ENCODE measurements at places on chromosomes 1 and 21.
A peak's percentile ranks its signal among the peaks of the same experiment; 100 is the strongest.

DNA sequence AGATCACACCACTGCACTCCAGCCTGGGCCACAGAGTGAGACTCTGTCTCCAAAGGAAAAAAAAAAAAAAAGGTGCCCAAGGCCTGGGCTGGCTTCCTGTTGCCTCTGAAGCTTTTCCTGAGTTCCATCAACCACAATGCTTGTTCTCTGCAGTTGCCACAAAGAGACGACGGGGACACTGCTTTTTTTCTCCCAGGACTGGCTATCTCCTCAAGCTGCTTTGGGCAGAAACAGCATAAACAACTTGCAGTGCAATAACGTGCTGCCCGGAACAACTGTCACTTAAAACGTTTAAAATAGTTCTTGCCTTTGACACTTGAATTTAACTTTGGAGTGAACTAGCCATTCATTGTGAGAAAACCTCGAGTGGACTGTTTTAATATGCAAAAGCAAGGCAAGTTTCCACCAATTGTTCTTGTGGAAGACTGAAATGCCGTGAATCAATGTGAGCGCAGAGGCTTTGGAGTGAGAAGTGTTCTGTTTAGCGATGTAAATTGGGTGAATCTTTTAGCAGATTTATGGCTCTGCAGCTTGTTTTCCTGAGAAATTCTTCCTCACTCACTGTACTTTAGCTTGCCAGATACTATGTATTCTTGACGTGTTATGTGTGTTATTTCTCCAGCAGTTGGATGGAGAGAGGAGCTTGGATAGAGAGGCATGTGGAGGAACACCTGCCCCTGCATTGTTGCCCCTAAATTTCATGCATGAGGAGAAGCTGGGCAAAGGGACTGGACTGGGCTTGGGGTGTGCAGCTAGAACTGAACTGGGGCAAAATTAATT lies 188.1 kb upstream of the KIAA0040 start:
- no peak for DNase-seq

GRCh38 chr1:186793582-186793927 lies 35.2 kb upstream of the PLA2G4A start:
- DNase-seq: no peak

DNA sequence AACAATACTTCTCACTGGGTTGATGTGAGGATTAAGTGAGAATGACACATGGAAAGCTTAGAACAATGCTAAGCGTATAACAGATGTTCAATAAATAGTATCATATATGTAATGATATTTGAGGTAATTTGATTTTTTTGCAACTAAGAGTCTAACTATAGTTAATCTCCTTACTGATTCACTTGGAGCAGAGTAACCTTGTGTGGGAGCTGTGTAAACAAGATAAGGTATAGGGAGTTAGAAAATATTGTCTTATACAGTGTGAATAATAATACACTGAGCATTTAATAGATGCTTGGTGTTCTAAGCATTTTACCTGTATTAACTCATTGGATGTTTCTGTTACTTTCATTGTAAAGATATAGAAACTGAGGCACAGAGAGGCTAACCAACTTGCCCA lies 15.9 kb downstream of the RALGPS2 start:
- no peak for DNase-seq

- no peak for DNase-seq
Observed at GRCh38 chr1:90007979-90008404, 13.1 kb downstream of the ZNF326 start.

DNA sequence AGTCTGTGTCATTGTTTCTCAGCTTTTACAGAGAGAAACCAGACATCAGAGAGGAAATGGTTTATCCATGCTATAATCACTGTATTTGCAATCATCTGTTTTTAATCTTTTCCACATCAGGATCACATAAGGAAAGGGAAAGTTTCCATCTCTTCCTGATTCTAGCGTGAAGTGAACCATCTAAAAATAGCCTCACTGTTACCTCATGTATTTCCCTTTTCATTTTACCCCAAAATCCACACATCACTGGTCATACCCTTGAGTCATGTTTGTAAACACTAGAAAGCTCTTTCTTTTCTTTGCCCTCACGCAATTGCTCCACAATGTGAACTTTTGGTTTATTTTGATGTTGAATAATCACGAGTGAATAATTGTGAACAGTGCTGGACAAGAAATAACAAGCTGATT lies 146.0 kb downstream of the PLA2G4A start:
- DNase-seq: peak; percentile 94

- peak; percentile 39 for DNase-seq
Observed at GRCh38 chr1:207818971-207819451, 67.2 kb downstream of the CD46 start.

DNA sequence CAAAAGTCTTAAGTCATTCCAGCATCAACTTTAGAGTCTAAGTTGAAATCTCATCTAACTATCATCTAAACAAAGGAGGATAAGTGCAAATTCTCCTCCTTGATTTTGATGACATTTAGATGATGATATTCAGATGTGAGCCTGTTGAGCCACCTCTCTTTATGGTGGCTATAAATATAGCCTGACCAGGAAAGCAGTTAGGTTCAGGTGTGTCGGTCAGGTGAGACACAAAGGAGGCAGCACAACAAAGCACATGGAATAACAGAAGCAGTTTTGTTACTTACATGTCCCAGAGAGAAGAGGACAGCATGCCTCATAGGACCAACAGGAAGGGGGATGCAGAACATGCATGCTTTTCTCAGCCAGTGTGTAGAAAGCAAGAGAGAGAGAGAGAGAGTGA lies 30.6 kb upstream of the PLA2G2A start:
- DNase-seq: no peak

DNA sequence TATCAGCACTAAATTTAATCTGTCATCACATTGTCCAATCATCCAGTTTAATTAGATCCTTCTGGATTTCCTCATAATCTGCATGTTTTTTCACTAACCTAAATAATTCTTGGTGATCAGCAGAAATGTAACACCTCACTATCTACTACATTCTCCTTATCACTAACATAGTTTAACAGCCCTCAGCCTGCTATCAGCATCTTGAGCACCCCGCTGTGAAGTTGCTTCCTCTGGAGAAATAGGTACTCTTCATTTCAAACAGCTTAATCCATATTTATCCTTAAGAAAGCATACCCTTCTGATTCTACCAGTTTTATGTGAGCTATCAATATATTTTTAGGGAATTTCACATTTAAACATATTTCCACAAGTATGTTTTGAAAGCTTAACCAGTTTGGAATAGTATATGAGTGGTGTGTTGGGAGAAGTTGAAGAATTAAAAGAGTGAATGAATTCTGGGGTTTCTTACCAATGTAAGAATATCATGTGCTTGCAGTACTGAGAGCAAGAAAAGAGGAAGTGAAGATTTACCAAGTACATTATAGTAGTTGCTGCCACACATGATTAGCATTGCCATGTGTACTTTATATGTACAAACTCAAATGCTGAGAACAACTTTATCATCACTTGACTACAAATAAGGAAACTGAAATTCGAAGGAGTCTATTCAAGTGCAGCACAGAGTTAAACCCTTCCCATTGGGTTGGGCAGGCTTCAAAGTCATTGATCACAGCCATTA lies 771.1 kb upstream of the ADGRL4 start:
- DNase-seq: no peak

- DNase-seq: no peak
Observed at GRCh38 chr1:67429528-67430357, 459 bp downstream of the SERBP1 start.

- no peak for DNase-seq
Observed at GRCh38 chr1:37001703-37002102, 32.6 kb downstream of the GRIK3 start.

- DNase-seq: no peak
Observed at GRCh38 chr1:212629450-212630157, 21.0 kb downstream of the ATF3 start.

- DNase-seq: no peak
Observed at GRCh38 chr1:21680381-21680780, 11.2 kb upstream of the RAP1GAP start.

DNA sequence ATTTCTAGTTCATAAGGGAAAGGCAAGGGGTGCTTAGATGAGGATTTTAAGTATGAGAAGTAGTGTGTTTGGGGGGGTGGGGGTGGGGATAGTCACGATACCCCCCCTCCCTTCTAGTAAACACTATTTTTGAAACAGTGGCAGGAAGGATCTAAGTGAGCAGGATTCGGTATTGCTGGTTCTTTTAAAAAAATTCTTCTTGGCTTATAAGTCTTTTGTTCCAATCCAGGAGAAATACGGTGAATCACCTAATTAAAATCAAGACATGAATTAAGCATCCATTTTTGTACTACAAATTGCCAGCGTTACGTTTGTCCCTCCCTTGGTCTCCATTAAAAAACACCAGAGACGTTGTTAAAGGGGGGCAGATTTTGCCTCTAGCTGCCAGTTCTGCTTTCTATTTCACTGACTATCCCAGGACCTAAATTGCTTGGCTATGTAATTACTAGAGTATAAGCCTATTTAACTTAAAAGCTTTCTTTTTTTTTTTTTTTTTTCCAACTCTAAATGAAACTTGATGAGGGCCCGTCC lies 911 bp downstream of the LMO4 start:
- DNase-seq: no peak

DNA sequence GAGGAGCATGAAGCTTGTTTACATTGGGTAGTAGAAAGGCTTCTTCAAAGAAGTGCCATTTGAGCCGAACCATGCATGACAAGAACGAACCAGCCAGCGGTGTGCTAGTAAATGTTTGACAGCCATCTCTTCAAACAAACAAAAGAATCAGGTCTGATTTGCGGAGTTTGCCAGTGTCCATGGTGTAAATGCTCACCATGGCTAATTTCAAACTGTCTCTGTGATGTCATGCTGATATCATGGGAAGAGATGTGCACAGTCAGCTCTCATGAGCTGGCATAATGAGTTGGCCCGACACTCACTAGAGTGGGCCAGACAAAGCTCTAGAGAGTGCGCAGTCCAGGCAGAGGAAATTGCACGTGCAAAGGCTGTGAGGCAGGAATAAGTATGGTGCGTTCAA lies 101.1 kb downstream of the KAZN start:
- no peak for DNase-seq

GRCh38 chr1:241272828-241273227 lies 84.2 kb downstream of the RGS7 start:
- no peak for DNase-seq

DNA sequence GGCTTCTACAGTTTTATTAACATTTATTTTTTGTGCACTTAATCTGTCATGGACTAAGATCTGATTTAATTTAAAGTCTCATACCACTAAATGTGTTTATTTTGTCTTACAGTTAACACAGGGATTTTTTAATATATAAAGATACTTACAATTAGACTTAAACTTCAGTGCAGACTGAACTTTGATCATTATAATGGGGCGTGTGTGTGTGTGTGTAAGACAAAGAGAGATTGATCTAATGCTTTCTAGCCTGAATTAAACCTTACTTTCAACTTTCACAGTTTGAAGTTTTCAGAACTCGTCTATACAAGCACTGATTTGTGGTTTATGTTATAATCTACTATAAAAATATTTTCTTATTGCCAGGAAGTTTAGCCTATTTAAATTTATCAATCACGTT lies 150.8 kb downstream of the COP1 start:
- DNase-seq: no peak

DNA sequence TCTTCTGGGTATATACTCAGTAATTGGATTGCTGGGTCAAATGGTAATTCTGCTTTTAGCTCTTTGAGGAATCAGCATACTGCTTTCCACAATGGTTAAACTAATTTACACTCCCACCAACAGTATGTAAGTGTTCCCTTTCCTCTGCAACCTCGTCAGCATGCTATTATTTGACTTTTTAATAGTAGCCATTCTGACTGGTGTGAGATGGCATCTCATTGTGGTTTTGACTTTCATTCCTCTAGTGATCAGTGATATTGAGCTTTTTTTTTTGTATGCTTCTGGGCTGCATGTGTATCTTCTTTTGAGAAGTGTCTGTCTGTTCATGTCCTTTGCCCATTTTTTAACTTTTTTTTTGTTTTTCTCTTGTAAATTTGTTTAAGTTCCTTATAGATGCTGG lies 279.4 kb downstream of the PTGER3 start:
- no peak for DNase-seq

GRCh38 chr1:57485643-57486042 lies 61.8 kb upstream of the DAB1 start:
- DNase-seq: no peak

DNA sequence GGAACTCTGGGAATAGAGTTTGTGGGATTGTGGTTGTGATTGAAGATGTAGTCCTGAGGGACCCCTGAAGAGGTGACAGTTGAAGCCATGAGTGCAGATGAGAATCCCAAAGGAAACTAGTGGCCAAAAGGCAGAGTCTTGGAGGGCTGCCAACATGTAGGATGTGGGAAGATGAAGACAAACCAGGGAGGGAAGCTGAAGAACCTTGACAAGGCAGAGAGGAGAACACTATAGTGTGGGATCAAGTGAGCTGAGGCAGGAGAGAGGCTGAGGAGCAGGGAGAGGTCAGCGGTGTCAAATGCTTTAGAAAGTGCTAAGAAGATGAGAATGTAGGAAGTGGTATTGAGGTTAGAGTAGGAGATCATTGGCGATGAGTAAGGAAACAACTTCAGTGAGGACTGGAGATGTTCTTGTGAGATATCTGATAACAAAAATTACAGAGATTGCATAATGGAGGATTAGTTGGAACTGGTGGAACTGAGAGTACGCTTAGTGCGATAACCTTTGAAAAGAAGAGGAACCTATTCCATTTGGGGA lies 88.5 kb upstream of the VCAM1 start:
- DNase-seq: no peak

DNA sequence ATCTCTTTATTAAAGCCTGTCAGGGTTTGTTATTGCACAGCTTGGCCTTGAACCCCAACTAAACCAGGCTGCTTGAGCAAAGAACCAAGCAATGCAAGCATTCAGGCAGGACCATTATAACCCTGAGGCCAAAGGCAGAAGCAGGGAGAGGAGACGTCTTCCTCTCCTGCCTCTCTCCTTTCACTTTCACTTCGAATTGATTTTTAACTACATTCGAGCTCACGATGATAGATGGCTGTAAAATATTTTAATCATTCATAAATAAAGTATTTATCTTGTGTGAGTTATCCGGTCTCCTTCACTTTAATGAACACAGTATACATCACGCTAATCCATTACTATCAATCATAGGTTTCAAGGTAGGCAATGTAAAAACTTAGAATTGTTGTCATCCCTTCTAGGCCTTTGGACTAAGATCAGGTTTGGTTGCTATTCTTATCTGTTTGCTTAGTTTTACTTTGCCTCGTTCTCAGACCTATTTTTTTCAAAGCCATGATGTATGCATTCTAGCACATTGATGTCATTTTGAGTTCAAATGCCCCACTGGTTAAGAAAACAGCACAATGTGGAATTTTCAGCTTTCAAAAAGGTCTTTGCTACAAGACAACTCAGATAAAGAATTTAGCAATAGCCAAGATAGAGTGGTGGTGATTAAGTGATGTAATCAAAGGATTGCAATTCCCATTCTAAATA lies 480.2 kb upstream of the RUNX1 start:
- no peak for DNase-seq

Data from pulmonary artery endothelial cell (primary cell).